ENCODE measurements at places on chromosomes 4 and X. TPM values are rescaled to one million over a fixed set of nuclear protein-coding genes. Genes with fewer than 3 reads are reported as not detected.

DNA sequence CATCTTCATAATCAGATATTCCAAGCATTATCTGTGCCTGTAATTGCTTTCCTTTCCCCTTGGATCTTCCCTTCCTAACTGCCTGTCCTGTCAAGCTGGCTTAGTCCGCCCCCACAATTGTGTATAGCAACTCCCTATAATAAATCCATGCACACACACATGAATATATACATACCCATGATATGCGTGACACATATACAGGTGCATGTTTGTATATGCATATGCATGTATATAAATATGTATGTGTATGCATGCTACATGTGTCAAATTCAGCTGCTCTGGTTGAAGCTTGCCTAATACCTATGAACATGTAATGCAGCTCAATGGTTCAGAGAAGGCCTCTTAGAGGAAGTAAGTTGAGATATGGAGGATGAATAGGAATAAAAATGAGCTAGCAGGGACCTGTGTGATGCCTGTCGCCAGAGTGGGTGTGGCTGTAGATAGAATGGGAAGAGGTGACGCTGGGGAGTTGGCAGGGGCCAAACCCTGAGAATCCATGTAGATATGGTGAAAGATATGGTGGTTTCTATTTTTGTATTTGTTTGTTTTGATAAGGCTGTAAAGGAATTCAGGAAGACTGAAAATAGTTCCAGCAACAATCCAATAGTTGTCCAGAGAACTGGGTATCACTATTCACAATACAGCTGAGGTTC is 595.0 kb upstream of the BOD1L1 start:
- no peak for DNase-seq
- H3K36me3 ChIP-seq, result no peaks in the 10 kb centered on the region
- no peak overlapping the region for H3K4me3 ChIP-seq

DNA sequence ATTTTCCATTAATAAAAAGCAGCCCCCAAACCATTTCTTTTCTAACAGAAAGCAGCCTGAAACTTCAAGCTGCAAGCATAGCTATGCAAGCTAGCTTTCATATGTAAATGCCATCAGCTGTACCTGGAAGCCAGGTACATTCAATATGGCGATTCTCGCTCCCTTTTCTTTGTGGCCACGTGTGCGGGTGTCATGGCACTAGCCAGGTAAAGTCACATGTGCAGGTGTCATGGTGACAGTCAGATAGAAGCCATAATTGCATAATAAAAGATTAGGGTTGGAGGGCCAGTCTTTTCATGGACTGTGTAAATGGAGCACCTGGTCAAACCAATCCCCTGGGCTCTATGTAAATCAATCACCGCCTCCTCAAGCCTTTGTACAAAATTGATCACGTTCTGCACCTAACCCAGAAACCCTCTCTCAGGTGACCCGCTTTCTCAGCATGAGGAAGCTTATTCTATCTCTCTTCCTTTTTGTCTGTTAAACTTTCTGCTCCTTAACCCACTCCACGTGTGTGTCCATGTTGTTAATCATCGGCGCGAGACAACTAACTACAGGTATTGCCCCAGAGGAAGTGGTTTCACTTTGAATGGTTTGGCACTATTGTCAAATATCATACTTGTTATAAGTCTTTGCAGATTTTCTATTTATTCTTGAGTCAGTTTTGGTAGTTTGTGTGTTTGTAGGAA is 18.0 kb upstream of the RHOXF2 start:
- no peak overlapping the region for H3K4me3 ChIP-seq
- no peaks in the 10 kb centered on the region for H3K4me1 ChIP-seq
- H3K27me3 ChIP-seq, result no peaks in the 10 kb centered on the region
- no peak for DNase-seq
- no peaks in the 10 kb centered on the region for H3K36me3 ChIP-seq
- H3K27ac ChIP-seq, result no peak overlapping the region

GRCh38 chr4:184262901-184263300 is 45.2 kb upstream of the ENPP6 start:
- no peak overlapping the region for H3K27ac ChIP-seq
- DNase-seq, result peak; percentile 4
- H3K4me3 ChIP-seq, result no peak overlapping the region
- H3K27me3 ChIP-seq, result no peaks in the 10 kb centered on the region
- no peaks in the 10 kb centered on the region for H3K36me3 ChIP-seq
- H3K4me1 ChIP-seq, result no peaks in the 10 kb centered on the region

The PPARGC1A gene
- total RNA-seq, result 44.4 TPM

The SNX12 gene
- 62.1 TPM for total RNA-seq

Measured in colonic mucosa (tissue), 4 donors.